Osteocyte (in vitro differentiated cells): ENCODE measurements at places on chromosomes 4 and X.

- no peak for DNase-seq
Observed at GRCh38 chrX:13433298-13433605, 113.4 kb upstream of the ATXN3L start.

DNA sequence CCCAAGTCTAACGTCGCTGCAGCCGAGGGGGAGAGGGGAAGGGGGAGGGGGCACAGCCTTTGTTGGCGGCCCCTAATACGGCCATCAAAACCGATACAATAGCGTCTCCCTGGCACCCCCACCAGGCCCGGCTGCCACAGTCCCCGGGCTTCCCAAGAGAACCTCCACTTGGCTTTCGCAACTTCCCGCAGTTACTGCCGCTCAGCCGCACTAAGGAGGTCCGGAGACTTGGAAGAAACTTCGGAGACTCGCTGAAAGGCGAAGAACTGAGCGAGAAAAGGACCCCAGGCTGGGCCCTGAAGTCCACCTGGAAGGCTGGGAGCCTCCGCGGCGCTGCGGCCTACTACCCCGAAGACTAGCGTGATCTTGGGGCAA, 2.8 kb downstream of the NKX6-1 start:
- no peak for DNase-seq

- DNase-seq, result no peak
Observed at GRCh38 chr4:101334963-101335572, 12.3 kb downstream of the PPP3CA start.

GRCh38 chrX:65837875-65838549, 170.6 kb downstream of the MSN start:
- no peak for DNase-seq

- no peak for DNase-seq
Observed at GRCh38 chr4:182449186-182449929, 206.2 kb downstream of the TENM3 start.

DNA sequence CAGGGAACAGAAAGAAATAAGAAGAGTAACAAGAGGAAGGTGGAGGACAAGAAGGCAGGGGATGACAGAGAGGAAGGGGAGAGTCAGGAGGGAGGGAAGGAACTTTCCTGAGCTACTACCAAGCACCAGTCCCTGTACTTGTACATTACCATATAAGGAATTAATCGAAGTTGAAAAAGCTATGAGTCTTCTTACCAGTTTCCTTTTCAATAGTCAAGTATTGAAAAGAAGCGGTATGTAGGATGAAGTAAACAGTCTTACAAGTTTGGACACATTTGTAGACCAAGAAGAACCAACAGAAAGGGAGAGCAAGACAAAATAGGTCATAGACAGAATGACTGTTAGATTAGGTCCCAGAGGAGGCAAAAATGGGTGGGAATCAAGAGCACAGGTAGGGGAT, 629.7 kb upstream of the DIPK2B start:
- DNase-seq, result no peak

DNA sequence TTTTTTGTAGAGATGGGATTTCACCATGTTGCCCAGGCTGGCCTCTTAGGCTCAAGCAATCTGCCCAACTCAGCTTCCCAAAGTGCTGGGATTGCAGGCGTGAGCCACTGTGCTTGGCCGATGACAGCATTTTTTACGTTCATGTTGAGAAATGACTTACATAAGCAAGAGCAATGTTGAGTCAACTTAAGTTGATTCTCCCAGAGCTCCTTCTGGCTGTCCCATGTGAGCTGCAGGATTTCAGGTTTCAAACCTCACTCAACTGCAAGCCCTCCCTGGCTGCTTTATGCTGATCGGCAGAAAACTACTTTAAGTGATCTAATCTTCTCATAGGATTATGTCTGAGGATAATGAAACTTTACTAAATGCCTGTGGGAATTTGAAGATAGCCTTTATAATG, 86.8 kb downstream of the GC start:
- DNase-seq, result no peak

DNA sequence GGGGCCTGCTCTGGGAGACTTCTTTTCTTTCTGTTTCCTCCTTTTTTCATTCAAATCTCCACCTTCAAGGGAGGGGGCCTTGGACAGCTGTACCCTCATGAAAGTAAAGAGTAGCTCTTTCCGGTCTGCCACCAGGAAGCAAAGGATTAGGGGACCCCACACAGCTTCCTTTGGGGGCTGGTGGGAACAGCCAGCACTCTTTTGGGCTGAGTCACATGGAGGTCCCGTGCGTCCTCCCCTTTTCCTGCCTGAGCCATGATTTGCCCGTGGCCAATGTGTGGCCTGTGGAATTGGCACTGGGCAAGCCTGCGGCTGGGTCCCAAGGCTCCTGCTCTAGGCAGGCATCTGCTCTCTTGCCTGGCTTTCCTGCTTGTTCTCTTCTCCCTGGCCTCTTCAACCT, 65.5 kb downstream of the FHDC1 start:
- DNase-seq, result no peak

GRCh38 chr4:147724468-147725201, 7.3 kb upstream of the ARHGAP10 start:
- no peak for DNase-seq

DNA sequence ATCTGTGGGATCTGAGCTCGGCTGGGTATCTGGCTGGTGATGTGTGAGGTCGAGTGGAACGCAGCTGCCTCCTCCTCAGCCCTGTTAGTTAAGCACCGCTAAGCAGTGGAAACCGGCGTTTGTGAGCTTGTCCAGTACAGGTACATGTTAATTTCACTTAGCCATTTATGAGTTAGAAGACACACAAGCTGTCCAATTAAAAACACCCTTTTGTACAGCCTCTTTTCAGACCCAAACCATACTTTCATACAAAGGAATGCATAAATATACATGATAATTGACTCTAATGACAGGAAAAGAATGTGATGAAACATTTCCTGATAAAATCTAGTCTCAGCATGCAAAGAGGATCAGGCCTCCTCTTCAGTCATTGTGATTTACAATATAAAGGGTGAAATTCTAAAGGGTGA, 163.6 kb upstream of the FAT1 start:
- no peak for DNase-seq

GRCh38 chrX:22889819-22890218, 109.9 kb upstream of the DDX53 start:
- no peak for DNase-seq

DNA sequence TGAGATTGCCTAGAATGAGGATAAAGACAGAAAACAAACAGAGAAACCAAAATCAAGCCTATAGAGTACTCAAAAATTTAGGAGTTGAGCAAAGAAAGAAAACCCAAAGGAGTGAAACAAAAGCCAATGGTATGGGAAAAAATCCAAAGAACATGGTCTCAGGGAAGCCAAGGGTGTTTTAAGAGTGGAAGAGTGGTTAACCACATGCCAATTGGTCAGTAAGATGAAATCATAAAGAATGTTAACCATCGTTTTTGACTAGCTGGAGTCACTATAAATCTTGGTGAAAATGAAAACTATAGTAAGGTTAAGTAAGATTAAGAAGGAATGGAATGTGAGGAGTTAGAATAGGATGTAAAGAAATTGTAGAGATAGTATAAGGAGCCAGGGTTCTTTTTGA, 64.7 kb upstream of the RPL34 start:
- DNase-seq, result no peak

DNA sequence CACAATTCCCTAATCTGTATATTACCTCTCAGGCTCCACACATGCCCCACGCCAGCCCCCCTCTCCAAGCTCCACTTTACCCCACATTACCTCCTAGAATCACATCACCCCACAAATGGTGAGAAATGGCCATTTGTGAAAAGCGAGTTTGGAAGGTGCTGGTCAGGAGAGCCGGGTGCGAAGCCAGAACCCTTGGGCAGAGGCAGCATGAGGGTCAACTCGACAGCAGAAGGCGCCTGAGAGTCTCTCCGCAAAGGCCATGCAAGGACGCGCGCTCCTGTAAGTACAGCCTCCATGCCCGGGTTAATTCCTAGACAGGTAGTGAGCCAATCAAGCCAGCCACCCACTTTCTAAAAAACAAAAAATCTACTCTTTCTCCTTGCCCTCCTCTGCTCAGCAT, 42.4 kb downstream of the RHOXF2 start:
- peak; percentile 67 for DNase-seq

GRCh38 chrX:138794246-138794645, 82.7 kb upstream of the FGF13 start:
- DNase-seq, result no peak

GRCh38 chrX:154719132-154719675, 31.7 kb downstream of the GAB3 start:
- DNase-seq, result no peak

- DNase-seq, result no peak
Observed at GRCh38 chrX:57286507-57287251, at the start of gene FAAH2. FAAH2 (plus strand) TSS chrX:57286706; CDS start chrX:57286826, 120 bp downstream.

GRCh38 chr4:1210971-1211370, 38.0 kb downstream of the CTBP1 start:
- no peak for DNase-seq

GRCh38 chr4:68344049-68344448, 5.8 kb downstream of the YTHDC1 start:
- no peak for DNase-seq

DNA sequence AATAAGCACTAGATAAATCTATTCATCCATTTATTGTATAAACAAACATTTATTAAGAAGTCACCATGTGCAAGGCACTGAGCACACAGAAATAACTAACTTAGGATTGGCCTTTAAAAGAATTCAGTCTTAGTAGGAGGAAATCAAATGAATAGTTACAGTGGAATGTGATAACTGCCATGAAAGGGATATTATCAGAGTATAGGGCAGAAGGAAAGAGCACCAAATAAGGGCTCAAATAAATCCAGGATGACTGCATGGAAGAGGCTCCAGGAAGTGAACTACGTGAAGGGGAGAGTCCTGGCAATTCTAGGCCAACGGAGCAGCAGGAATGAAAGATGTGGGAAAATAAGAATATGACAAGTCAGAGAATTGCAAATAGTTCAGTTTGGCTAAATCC, 406.0 kb downstream of the INPP4B start:
- DNase-seq, result no peak

DNA sequence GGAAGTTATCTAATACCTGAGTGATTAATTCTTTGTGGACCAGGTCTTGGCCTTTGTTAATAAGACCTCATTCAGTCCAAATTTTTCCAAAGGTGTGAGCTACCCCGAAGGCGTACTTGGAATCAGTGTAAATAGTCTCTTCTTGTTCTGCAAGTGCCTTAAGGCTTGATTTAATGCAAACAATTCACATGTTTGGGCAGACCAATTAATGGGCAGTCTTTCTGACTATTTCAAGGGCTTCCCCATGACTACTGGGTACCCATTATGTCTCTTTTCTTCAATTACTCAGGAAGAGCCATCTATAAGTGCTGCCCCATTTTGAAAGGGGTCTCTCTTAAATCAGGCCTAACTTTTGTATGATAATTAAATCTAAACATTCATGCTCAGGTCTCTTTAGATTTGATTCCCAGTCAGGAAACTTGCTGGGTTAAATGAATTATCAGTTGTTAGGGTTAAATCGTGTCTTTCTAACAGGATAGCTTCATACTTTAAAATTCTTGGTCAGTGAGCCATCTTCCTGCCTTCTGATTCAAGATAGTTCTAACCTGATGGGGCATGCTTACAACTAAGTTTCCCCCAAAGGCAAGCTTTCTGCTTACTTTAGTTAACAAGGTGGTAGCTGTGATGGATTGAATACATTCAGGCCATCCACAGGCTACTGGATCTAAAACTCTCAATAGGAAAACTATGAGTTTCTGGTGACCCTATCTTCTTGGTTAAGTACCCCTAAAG, 179.6 kb downstream of the CCNG2 start:
- no peak for DNase-seq

DNA sequence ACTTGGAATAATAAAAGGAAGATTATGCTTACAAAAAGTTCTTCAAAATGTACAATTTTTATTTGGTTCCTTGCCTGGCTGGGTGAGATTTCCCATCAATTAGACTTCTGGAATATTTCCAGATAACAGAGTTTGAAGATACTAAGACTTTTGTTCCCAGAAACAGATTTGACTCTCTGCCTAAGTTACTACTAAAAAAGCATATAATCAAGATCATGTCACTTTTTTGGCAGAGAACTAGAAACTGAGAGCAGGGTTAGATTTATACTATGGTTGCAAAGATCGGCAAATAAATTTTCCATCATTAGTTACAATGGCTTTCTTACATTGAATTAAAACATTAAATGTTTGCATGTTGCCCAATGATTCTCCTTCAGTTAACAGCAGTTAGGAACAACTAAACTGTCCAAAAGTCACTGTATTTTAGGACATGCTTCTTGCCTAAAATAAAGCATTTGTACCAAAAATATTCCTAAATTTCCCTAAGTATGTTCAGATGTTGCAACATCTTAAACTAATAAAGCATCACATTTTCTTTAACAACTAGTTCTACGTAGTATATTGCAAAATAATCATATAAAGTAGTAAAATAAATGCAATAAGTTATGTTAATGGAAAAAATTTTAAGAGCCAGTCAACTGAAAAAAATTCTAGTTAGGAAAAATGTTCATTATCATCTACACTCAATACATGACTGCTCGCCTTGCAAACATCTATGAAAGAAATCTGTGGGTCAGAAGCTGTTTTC, 73.0 kb downstream of the SEC24D start:
- DNase-seq, result no peak

- no peak for DNase-seq
Observed at GRCh38 chr4:9762823-9763475, 18.5 kb upstream of the DRD5 start.

DNA sequence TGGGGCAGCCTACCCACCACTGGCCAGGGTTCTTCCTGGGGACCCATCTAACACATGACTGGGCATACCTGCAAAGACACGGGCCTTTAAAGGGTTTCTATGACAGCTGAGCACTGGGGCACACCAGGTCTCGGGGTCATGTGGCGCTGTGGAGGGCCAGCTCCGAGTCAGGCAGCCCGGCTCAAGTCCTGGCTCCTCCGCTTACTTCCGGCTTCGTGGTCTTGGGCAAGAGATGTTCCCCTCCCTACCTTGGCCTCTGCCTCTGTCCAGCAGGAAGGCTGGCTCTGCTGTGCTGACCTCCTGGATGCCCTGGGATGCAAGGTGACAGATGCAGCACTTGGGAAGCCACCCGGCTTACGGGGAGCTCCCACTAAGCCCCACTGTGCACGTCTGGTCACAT, 37.6 kb downstream of the HTRA3 start:
- no peak for DNase-seq

GRCh38 chrX:65731684-65732289, 64.3 kb downstream of the MSN start:
- DNase-seq, result no peak

DNA sequence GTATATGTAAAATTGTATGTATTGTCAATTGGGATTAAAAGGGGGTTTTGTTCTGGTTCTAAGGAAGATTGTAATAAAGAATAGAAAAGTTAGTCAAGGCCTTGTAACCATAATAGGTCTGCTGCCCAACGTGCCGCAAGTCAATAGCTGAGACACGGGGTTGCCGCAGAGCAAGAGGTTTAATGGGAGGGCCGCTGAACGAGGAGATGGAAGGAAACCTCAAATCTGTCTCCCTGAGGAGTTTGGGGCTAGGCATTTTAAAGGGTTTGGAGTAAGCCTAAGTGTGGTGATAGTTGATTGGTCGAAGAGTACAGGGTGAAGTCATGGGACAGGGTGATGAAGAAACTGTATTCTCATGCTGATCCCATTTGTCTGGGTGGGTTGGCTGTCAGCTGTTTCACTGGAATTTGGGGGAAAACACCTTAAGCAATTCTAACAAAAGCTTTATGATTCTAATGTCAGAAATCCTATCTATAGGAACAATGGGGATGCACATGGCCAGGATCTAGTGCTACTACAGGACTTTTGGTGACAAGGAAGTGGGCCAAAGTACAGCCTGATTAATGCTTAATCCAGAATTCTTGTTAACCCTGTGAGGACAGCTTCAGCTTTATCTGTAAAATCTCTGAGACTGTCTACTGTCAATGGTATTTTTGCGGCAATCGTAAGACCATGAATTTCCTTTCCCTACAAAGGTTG, 86.9 kb downstream of the RELL1 start:
- no peak for DNase-seq
